Progenitor cell of endocrine pancreas (in vitro differentiated cells): ENCODE measurements at places on chromosomes 12 and 14.
A peak's percentile ranks its signal among the peaks of the same experiment; 100 is the strongest.

DNA sequence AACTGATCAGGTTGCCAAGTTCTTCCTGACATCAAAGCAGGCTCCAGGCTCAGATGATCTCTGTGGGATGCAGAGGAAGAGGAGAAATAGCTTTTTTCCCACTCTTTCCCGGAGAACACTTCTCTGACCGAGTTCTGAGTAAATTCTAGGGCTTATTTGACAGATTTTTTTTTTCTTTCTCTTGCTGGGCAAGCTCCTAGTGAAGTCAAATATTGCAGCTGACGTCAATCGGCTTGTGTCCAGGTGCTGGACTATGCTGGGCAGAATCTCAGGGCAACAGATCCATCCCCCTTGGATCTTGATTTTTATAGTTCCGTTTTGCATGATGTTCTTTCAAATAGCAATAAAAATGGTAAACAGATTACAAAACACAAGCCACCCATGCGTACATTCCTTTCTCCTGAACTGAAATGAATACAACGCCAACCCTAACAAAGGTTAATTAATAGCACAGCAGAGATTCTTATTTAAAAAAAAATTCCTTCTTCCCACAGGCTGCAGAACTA is 182.2 kb downstream of the NOVA1 start:
- H3K36me3 ChIP-seq = no peaks in the 10 kb centered on the region
- no peak for DNase-seq
- no peaks in the 10 kb centered on the region for H3K4me1 ChIP-seq
- no peaks in the 10 kb centered on the region for H3K27me3 ChIP-seq

- DNase-seq = peak; percentile 13
- H3K27ac ChIP-seq = no peak overlapping the region
- peaks cover 2% of the 10 kb centered on the region for H3K36me3 ChIP-seq
- no peaks in the 10 kb centered on the region for H3K27me3 ChIP-seq
- peaks cover 57% of the 10 kb centered on the region for H3K4me1 ChIP-seq
- H3K4me3 ChIP-seq = peak overlapping the region; percentile 96
Observed at GRCh38 chr12:121579190-121579791, 1.5 kb downstream of the KDM2B start.

DNA sequence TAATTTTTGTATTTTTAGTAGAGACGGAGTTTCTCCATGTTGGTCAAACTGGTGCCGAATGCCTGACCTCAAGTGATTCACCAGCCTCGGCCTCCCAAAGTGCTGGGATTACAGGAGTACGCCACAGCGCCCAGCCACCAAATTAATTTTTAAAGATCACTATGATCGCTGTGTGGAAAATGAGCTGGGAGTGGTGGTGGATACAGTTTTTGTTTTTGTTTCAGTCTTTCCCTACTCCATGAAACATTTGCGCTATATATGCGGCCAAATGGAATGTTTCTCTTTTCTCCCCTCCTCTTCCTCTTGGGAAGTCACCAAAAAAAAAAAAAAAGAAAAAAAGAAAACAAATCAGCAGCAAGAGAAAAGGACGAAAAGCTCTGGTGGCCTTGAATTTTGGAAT is 20.8 kb upstream of the P2RX4 start:
- peaks cover 10% of the 10 kb centered on the region for H3K27me3 ChIP-seq
- no peak overlapping the region for H3K4me3 ChIP-seq
- no peak for DNase-seq
- H3K4me1 ChIP-seq = no peaks in the 10 kb centered on the region
- no peaks in the 10 kb centered on the region for H3K36me3 ChIP-seq

- no peaks in the 10 kb centered on the region for H3K27me3 ChIP-seq
- no peak for DNase-seq
- no peaks in the 10 kb centered on the region for H3K36me3 ChIP-seq
- H3K4me1 ChIP-seq = no peaks in the 10 kb centered on the region
- H3K4me3 ChIP-seq = no peak overlapping the region
Observed at GRCh38 chr12:74292351-74293194, 245.1 kb upstream of the ATXN7L3B start.

- DNase-seq = no peak
- H3K27ac ChIP-seq = no peak overlapping the region
- peaks cover 49% of the 10 kb centered on the region for H3K27me3 ChIP-seq
- no peak overlapping the region for H3K4me3 ChIP-seq
- H3K36me3 ChIP-seq = no peaks in the 10 kb centered on the region
Observed at GRCh38 chr14:77184396-77185092, 2.9 kb downstream of the TMEM63C start.

DNA sequence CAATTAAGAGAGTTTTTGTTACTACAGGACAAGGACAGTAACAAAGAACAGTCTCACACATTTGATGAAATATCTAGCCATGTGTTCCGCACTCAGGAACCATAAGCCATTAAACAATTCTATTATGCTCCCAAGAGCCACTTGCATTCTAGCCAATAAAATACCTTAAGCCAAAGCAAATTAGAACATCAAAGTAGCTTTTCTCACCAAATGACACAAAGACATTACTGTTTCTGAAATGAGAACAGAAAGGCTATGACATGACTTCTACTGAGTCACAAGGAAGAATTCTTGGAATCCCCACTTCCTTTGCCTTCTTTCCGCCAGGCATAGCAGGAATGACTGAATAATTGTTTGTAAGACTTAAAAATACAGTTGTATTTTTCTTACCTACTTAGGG is 445.8 kb downstream of the ATP23 start:
- H3K27ac ChIP-seq = no peak overlapping the region
- no peaks in the 10 kb centered on the region for H3K27me3 ChIP-seq
- DNase-seq = no peak
- H3K4me3 ChIP-seq = no peak overlapping the region

- H3K27me3 ChIP-seq = no peaks in the 10 kb centered on the region
- H3K4me3 ChIP-seq = no peak overlapping the region
- H3K4me1 ChIP-seq = peaks cover 8% of the 10 kb centered on the region
- no peak for DNase-seq
Observed at GRCh38 chr14:20563971-20564370, 3.1 kb upstream of the RNASE9 start.
